ENCODE measurements at places on chromosomes 11 and 22.

GRCh38 chr11:75939992-75940391 is 125.0 kb downstream of the UVRAG start:
- no peak for DNase-seq

DNA sequence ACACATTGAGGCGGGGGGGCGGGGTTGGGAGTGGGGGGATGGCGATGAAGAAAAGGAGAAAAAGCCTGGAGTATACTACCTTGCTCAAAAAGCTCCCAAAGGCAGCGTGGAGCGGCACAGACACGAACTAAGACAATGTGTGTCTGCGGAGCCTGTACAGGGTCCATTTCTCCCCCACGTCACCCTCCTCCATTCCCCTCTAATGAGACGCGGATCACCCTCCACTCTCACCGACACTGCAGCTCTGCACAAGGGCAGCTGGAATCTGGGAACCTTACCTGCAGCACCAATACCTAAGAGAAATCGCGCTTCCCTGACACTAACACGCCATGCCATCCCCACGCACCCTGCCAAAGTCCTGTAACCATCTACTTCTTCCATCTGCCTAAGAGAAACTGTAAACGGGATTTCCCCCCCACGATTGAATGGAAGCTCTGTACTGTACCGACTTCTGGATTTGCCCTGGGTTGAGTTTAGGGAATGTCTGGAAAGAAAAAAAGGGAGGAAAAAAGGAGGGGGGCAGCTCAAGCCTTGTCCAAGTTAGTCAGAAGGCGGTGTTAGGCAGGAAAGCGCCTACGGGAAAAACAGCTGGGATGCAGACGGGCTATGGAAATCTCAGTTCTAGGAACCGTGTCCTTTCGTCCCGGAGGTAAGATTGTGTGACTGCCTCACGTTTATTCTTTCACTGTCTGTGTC is 125.7 kb upstream of the C11orf58 start:
- DNase-seq: peak; percentile 59

DNA sequence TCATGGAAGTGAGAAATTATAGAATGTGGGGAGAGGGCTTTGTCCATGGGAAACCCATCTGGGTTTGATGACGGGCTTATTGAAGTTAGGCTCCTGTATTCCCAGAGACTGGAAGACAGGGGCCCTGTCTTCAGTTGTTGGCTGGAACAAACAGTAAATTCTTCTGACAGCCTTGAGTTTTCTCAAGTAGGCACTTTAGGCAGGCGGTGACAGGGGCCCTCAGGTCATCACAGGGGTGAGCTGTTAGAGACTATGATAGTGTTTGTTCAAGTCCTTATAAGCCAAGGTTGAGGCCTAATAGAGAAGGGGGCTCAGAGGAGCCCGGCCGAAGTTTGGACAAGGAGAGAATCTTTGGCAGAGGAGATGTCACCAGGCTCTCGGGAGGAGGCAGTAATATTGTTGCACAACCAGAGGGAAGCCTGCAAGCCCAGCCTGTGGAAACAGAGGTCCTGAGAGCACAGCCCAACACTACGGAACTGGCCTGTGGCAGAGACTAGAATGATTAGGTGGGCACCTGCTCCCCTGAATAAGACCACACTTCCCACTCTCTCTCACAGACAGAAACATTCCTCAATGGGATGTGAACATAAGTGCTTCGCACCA is 20.2 kb upstream of the IL17RA start:
- no peak for DNase-seq

DNA sequence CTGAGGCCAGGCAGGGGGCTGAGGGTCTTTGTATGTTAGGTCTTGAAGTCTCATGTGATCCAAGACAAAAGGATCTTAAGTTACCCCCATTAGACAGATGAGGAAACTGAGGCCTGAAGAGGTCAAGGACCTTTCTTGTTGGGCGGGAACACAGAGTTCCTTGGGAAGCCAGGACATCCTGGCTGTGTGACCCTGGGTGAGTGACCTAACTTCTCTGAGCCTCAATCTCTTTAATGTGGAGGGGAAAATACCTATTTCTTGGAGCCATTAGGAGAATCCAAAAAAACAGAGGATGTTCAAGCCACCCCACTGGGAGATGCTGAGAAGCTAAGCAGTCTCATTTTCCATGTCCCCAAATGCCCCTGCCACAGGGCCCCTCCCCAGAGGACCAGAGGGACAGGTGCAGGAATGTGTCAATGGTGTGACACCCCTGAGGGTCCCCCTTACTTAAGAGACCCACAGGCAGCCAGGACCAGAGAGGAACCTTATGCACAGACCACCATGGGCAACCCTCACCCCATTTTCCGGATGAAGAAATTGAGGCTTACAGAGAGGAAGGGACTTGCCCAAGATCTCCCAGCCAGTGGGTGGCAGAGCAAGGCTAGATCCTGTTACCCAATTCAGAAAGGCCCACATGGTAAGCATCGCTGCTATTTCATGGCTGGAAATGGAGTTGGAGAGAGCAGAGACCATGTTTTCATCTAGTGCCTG is 8.0 kb downstream of the RAC2 start:
- DNase-seq: no peak

- no peak for DNase-seq
Measured at GRCh38 chr11:105456950-105457349, 152.9 kb upstream of the GRIA4 start.

DNA sequence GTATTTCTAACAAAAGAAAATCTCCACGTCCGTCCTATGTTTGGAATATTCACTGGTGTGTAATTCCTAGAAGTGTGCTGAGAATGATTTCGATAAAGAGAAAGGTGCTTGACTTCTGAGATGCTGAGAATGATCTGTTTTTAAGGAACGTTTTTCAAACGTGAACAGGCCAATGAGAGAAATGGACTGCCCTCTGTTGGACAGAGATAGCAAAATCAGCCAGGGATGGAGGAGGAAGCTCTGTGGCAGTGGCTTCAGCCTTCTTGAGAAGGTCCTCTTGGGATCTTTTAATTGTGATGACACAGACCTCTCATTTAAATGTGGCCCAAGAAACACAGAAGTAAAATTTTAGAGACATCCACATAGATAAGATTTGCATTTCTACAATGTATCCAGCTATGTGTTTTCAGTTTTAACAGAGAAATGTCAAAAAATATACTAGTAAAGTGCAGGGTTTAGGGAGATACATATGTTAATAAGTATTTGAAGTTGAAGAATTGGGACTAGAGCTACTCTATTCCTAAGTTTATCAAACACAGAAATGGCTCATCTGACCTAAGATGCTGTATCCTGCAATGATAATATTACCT is 84.0 kb upstream of the RCN1 start:
- DNase-seq: peak; percentile 19

DNA sequence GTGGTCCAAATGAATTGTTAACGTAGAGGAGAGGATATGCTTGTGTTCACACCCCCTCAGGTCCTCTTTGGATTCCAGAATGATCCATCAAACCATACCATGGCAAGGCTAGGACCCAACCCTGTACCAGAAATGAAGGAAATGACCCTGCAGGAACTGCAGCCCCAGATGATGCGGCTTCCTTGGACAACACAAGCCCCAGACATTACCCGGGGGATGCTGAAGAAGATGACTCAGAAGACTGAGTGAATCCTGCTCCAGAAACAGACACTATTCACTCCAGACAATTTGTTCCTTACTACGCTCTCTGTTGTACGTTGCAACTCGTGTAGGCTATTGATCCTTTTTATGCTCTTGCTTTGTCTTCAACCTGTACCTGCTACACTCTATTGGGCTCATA is 15.2 kb upstream of the MTMR2 start:
- no peak for DNase-seq

DNA sequence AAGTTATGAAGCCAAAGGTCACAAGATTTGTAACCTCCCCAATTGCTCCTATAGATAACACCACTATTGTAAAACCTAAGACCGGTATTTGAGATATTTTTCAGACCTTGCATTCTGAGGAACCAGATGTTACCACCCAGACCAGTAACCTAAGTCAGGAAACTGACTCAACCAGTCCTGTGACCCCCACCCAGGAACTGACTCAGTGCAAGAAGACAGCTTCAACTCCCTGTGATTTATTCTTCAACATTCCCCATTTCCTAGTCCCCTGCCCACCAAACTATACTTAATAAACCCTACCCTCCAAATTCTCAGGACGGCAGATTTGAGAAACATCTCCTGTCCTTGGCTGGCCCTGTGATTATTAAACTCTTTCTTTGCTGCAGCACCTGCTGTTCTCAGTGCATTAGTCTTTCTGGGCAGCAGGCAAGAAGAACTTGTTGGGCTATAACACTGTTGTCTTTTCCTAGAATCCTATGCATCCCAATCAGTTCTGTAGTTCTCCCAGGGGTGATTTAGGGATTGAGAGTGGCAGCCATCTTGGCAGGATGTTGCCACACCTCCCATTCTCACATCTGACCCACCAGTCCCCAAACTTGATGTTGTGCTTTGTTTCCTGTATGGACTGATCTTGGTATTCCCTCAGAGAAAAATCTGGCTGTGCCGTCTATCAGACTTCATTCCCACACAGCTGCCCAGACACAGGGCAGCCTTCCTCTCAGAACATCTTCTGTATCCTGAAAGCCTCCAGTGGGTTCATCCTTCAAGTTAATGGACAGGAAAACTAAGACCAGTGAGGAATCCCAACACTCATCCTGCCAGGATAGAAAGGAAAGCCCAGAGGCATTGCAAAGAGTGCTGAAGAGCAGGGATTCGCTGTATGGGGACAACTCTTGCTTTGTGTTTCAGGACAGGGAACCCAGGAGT is 104.0 kb downstream of the PDE2A start:
- DNase-seq: no peak

DNA sequence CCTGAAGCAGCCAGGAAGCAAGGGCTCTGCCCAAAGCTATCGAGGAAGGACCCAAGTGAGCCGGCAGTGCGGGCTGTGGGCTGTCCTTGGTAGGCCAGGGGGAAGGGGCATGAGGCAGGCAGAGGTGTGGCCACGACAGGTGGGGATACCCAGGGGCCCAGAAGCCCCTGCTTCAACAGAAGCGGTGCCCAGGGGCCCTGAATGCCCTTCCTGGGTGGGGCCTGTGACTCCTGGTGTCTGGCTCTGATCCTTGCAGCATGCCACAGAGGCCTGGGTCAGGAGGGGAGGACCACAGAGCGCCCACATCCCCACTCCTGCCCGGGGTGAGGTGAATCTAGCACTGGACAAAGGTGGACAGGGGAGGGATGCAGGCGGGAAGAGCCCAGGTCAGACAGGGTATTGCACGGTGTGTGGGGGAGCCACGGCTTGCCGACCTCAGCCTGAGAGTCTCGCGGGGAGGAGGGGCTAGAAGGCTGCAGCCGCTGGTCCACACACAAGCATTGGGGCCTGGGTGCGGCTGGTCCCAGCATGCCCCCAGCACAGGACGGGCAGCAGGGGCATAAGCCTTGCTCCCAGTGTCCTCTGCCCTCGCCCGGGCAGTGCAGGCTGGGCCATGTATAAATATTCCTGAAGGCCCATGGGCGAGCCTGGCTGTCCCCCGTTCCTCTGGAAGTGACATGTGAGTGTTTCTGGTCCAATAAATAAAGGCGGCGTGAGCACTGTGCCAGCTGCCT is 19.0 kb downstream of the MAFF start:
- no peak for DNase-seq

DNA sequence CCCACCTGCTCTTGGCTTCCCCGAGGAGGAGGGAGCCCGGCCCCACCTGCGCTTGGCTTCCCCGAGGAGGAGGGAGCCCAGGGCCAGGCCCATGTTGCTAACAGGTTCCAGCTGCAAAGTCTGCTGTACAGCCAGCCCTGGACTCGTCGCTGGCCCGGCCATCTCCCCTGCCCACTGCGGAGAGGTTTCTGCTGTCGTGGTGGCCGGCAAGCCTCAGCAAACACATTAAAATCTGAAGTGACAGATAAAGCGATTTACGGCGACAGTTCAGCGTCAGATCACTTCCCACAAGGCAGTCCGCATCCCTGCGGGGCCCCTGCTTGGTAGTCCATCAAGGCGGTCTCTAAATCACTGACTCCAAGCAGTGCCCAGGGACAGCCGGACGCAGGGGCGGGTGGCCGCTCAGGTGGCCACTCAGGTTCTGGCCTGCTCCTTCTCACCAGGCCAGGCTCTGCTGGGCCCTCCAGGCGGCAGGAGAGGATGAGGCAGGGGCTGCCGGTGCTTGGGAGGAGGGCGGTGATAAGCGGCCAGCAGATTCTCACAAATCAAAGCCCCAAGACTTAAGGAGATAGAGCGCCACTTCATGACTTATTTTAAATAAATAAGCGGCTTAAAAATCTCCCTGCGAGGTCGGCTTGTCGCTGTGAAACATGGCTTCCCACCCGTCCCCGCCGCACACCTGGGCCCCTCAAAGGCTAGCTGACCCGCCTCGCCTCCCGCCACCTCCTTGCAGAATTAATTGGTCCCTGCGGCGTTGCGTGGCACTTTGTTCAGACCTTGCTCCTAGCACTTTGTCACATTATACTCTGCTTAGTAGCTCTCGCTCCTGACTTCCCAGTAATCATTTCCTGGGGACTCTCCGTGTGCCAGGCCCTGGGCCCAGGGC is 21.1 kb downstream of the MACROD1 start:
- no peak for DNase-seq

GRCh38 chr11:47373876-47374719 is 4.2 kb downstream of the SPI1 start:
- DNase-seq: peak; percentile 82

DNA sequence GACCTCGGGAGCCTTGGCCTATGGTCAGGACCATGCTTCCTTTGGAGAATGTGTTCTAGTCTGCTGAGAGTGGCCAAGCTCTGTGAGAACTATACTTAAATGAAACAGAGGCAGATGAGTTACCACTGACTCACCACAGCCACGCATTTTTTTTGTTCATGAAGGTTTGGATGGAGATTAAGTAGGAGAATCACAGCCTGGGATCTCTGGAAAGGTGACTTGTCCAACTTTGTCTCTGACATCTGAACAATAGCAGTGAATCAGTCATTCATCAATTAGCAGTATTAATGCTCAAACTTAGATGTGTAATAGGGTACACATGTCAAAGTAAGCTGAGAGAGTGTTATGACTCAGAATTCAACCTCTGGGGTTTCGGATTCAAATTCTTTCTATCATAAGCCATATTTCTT is 100.7 kb upstream of the ANO3 start:
- no peak for DNase-seq

DNA sequence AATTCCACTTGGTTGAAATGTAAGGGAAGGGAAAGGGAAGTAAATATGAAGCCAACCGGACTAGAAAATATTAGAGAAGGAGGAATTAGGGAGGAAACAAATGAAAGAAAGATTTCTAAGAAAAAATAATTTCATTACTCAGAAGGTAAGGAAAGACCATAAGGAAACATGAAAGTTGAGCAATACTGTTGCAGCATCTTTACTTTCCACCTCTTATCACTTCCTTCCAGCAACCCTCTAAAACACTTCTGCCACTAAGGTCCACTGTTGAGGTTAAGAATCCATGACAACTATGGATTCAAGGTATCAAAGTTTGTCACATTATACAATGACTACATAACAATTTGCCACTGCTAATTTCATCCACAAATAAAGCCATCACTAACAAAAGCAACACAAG is 308.6 kb downstream of the DLG2 start:
- DNase-seq: no peak

GRCh38 chr11:119373059-119373920 is 8.2 kb downstream of the USP2 start:
- DNase-seq: no peak

DNA sequence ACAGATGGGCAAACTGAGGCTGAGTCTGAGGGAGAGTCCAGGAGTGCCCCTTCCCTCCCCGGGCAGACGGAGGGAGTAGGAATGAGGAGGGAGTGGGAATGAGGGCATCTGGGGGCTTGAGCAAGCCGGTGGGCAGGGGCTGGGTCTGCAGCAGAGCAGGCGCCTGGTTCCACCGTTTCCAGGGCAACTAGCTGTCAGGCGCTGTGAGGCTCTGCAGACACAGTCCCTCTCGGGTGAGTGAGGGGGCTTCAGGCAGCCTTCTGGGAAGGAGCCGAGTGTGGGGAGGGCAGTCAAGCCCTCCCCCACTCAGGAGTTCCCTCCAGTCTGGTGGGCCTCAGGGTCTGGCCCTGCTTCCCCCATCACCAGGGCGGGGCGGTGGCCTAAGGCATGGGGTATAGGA is 19.0 kb downstream of the TMEM258 start:
- no peak for DNase-seq

Data from small intestine (tissue), 16 donors.